Breast epithelium (tissue), 4 donors: ENCODE measurements at places on chromosomes 1 and 21. TPM values are rescaled to one million over a fixed set of nuclear protein-coding genes. Genes with fewer than 3 reads are reported as not detected.

Gene OR10J1
- not detected for total RNA-seq

Gene SLAMF6
- total RNA-seq = 2.6 TPM

Gene ETV3L
- not detected for total RNA-seq

Gene UBE2G2
- 84.8 TPM for total RNA-seq

Gene KCNAB2
- 9.8 TPM for total RNA-seq

Gene FAAP20
- total RNA-seq = 29.9 TPM

Gene MYBPH
- total RNA-seq = not detected

Gene BRINP3
- total RNA-seq = 0.29 TPM

Gene GUCA2A
- 8.8 TPM for total RNA-seq
